Right atrium auricular region (tissue), 2 donors: ENCODE measurements at places on chromosomes 5 and 9. TPM values are rescaled to one million over a fixed set of nuclear protein-coding genes. Genes with fewer than 3 reads are reported as not detected.

CDC25C gene
- not detected for total RNA-seq

TAF11L12 gene
- not detected for total RNA-seq

GZMA gene
- total RNA-seq: 0.55 TPM

CDKN2B gene
- 3.9 TPM for total RNA-seq

CAMK2A gene
- 18.2 TPM for total RNA-seq

CCL21 gene
- 26.5 TPM for total RNA-seq

NDUFS4 gene
- 127 TPM for total RNA-seq

PSMB7 gene
- total RNA-seq: 207 TPM

GARIN3 gene
- total RNA-seq: not detected

CCNO gene
- 0.28 TPM for total RNA-seq

QRFP gene
- not detected for total RNA-seq

FAM163B gene
- not detected for total RNA-seq

C5orf52 gene
- total RNA-seq: not detected
